Stimulated activated CD4-positive, alpha-beta T cell treated with anti-CD3 and anti-CD28 coated beads, TNF-alpha, amount 100 ng/mL, for 48 hours (primary cell): ENCODE measurements at places on chromosomes 5 and 9.
A peak's percentile ranks its signal among the peaks of the same experiment; 100 is the strongest.

GRCh38 chr5:165290535-165290934, 1785.1 kb downstream of the MAT2B start:
- no peak for DNase-seq

- no peak for DNase-seq
These were observed 147.4 kb upstream of the GLRA1 start for GRCh38 chr5:152072091-152072490.

DNA sequence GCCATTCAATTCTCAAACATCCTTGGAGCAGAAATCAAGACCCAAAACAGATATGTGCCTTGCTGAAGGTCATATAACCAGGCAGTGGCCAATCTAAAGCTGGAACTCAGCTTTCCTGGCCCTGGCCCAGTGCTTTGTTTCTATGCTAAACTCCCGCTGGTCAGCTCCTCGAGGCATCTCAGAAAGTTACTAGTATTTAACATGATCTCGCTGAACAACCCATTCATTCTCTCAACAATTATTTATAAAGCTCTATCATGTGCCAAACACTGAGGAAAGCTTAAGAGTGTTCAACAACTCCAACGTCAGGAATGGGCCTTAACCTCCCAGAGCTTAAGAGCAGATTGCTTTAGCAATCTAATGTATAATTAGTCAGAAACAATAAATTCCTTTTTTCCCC, 54.0 kb downstream of the FOXD1 start:
- no peak for DNase-seq

- no peak for DNase-seq
These were observed 1079.9 kb upstream of the C9orf72 start for GRCh38 chr9:28653216-28653615.

DNA sequence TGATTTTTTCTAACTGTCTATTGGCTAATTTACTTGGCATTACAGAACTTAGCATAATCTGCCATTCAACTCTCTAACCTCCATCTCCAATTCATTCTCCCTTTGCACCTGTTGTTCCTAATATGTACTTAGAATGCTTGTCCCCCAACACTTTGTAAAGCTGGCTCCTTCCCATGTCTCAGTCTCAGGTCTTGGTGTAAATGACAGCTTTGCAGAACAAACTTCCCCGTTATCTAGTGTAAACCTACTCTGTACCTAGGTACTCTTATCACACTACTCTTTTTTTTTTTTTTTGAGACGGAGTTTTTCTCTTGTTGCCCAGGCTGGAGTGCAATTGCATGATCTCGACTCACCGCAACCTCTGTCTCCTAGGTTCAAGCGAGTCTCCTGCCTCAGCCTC, 77.2 kb upstream of the CTNNA1 start:
- no peak for DNase-seq

DNA sequence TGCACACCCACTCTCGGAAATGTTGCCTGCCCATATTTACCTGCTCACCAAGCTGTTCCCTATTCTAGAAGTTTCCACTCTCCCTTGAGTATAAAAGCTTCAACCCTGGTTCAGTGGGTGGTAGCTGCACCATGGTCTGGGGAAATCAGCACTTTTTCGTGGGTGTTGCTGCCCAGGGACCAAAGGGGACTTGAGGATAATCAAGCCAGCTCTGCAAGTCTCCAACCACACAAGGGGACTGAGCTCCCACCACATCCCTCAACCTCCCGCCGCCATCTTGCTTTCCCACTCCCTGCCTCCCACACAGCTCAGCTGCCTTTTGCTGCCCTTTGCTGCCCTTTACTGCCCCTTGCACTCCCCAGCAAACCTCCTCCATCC, 210.0 kb downstream of the AUH start:
- DNase-seq: no peak

DNA sequence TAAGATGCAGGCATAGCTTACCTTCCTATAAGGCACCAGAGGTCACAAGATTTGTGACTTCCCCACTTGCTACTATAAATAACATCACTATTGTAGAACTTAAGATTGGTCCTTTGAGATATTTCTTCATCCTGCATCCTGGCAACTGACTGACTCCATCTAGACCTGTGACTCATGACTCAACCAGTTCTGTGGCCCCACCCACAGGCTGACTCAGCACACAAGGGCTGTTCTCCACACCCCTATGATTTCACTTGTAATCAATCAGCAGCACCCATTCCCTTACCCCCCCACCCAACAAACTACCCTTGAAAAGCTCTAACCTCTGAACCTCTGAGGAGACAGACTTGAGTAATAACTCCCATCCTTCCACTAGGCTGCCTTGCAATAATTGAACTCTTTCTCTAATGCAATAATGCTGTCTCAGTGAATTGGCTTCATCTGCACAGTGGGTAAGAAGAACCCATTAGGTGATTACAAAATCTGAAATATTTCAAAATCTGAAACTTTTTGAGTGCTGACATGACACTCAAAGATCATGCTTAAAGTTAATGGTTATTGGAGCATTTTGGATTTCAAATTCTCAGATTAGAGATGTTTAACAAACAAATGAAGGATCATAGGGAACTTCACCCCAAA, 296.7 kb downstream of the ARL15 start:
- peak; percentile 25 for DNase-seq

- DNase-seq: no peak
These were observed 15.7 kb downstream of the TTC23L start for GRCh38 chr5:34854459-34855174.
